ENCODE measurements at places on chromosomes 13 and 19. TPM values are rescaled to one million over a fixed set of nuclear protein-coding genes. Genes with fewer than 3 reads are reported as not detected.

KLK3 gene
- not detected for total RNA-seq

GSX1 gene
- total RNA-seq: not detected

DCT gene
- total RNA-seq: 0.10 TPM

ZNF284 gene
- total RNA-seq: 3.3 TPM

TMEM150B gene
- not detected for total RNA-seq

CEACAM7 gene
- not detected for total RNA-seq

IL17D gene
- 6.2 TPM for total RNA-seq

CDC37 gene
- 289 TPM for total RNA-seq

PEAK3 gene
- not detected for total RNA-seq

ZNF835 gene
- total RNA-seq: not detected

MBD3L2 gene
- not detected for total RNA-seq

ZNF99 gene
- not detected for total RNA-seq

ZNF836 gene
- 6.8 TPM for total RNA-seq

C13orf42 gene
- total RNA-seq: not detected

ATP1A3 gene
- not detected for total RNA-seq

CDK8 gene
- 17.0 TPM for total RNA-seq

C19orf73 gene
- 0.48 TPM for total RNA-seq

GJB2 gene
- not detected for total RNA-seq

CLEC17A gene
- not detected for total RNA-seq

COL5A3 gene
- total RNA-seq: 0.67 TPM

LAIR1 gene
- total RNA-seq: not detected

CCDC106 gene
- total RNA-seq: 14.0 TPM

ZNF667 gene
- total RNA-seq: 3.6 TPM

SAFB2 gene
- 48.5 TPM for total RNA-seq

PRR12 gene
- total RNA-seq: 5.9 TPM

SERPINE3 gene
- total RNA-seq: under 0.01 TPM

IL12RB1 gene
- total RNA-seq: 0.10 TPM

SHISA2 gene
- total RNA-seq: 0.98 TPM

ZFP28 gene
- 8.7 TPM for total RNA-seq

OR7A5 gene
- not detected for total RNA-seq

TPGS1 gene
- total RNA-seq: 56.8 TPM

TEX101 gene
- not detected for total RNA-seq

SHISA7 gene
- not detected for total RNA-seq

IGLON5 gene
- not detected for total RNA-seq

PABPC3 gene
- 0.10 TPM for total RNA-seq

ODAD3 gene
- total RNA-seq: not detected

SMIM44 gene
- not detected for total RNA-seq

CEACAM4 gene
- not detected for total RNA-seq

ZSCAN5C gene
- not detected for total RNA-seq

RGS9BP gene
- total RNA-seq: 0.33 TPM

UNC13A gene
- total RNA-seq: 0.19 TPM

TMEM190 gene
- total RNA-seq: not detected

RXFP2 gene
- not detected for total RNA-seq
